Spleen (tissue), 13 donors: ENCODE measurements at places on chromosomes 12 and 14. TPM values are rescaled to one million over a fixed set of nuclear protein-coding genes. Genes with fewer than 3 reads are reported as not detected.

Gene NAV3
- polyA plus RNA-seq, result 2.1 TPM

Gene SLCO1B1
- not detected for polyA plus RNA-seq

Gene DAD1
- 147 TPM for polyA plus RNA-seq

Gene RHEBL1
- polyA plus RNA-seq, result 5.5 TPM

Gene HHIPL1
- polyA plus RNA-seq, result 0.64 TPM

Gene OTOGL
- 0.11 TPM for polyA plus RNA-seq

Gene INHBC
- polyA plus RNA-seq, result not detected

Gene RAD51B
- 4.2 TPM for polyA plus RNA-seq

Gene CFAP54
- polyA plus RNA-seq, result 0.42 TPM

Gene KRT8
- 16.3 TPM for polyA plus RNA-seq

Gene CPNE6
- polyA plus RNA-seq, result not detected
